Activated CD4-positive, alpha-beta T cell treated with anti-CD3 and anti-CD28 coated beads, Interleukin-2, amount 50 U/mL, for 24 hours (primary cell): ENCODE measurements at places on chromosomes 12 and 14.

- no peak for DNase-seq
Observed at GRCh38 chr14:78254911-78255461, 84.8 kb downstream of the NRXN3 start.

DNA sequence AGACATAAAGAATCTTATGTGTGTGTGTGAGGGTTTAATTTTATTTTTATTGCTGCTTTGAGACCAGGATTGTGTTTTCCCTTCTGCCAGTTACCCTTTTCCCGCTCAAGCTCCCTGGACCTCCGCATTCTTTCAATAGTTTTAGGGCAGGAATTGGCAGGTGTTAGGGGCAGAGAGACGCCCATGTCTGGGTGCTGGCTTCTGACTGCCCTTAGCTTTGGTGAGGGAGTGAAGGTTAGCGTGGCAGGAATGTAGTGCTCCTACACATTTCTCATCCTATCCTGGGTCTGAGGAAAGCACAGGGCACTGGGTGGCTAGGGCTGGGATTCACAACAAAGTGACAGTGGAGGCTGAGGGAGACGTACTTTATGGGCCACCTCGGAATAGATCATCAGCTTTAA, 428.1 kb downstream of the ZFP36L1 start:
- DNase-seq = no peak

DNA sequence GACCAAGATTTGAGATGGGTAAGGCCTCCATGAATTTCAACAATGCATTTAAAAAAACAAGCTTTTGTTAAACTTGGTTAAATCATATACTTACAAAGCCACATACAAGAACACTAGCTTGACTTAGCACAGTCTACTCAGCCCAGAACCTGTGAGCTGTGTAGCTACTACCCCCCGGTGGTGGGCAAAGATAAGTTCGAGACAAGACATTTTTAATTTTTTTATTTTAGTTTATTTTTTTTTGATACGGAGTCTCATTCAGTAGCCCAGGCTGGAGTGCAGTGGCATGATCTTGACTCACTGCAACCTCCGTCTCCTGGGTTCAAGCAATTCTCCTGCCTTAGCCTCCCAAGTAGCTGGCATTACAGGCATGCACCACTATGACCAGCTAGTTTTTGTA, 3.7 kb upstream of the NECAP1 start:
- DNase-seq = peak; percentile 55

DNA sequence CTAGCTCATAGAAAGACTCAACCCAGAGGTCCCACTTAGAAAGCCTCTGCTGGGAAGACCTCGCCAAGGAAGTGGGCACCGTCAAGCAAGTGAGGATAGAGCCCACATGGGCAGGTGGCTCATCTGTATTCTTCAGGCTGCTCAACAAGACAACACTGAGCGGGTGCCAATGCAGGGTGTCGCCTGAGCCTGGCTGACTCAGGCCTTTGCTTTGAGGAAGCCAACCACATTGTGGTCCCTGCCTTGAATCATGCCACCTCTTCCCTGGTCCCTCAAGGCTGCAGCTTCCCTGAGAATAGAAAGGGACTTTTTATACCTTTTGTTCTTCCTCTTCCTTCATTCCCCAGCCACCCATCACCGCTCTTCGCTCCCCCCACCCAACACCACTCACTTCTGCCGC, 2.1 kb upstream of the RNASE13 start:
- DNase-seq = no peak

DNA sequence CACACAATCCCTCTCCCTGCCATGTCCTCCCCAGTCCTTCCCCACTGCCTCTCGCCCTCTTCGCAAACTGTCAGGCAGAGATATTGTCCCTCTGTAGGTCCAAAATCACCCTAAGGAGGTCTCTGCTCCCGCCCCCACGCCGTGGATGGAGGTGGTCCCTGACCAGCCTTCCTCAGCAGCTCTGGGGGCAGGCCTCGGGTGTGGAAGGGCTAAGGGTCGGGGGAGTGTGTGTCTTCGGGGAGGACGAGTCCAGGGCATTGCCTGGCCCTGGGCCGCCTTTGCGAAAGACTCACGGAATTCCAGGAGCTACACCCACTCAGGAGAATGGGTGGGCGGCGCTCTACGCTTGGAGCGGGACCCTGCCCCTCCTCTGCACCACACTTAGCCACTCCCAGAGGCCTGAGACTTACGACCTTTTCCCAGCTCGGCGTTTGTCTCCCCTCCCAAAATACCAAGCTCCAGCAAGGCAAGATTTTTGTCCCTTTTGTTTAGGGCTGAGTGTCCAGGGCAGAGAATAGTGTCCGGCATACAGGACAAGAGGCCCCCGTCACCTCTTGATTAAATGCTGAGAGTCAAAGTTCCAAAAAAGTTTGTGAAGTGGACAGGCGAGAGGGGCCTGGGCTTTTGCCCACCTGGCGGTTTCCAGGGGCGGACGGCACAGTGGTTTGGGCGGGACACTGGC, 881 bp downstream of the PYGL start:
- no peak for DNase-seq

DNA sequence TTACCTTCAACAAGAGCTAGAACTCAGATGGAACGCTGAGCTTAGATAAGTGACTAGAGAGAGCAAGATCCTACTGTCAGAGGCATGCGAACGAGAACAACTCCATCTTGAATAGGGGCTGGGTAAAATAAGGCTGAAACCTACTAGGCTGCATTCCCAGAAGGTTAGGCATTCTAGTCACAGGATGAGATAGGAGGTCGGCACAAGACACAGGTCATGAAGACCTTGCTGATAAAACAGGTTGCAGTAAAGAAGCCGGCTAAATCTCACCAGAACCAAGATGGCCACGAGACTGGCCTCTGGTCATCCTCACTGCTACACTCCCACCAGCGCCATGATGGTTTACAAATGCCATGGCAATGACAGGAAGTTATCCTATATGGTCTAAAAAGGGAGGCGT, 59.6 kb upstream of the PLEKHG3 start:
- no peak for DNase-seq

DNA sequence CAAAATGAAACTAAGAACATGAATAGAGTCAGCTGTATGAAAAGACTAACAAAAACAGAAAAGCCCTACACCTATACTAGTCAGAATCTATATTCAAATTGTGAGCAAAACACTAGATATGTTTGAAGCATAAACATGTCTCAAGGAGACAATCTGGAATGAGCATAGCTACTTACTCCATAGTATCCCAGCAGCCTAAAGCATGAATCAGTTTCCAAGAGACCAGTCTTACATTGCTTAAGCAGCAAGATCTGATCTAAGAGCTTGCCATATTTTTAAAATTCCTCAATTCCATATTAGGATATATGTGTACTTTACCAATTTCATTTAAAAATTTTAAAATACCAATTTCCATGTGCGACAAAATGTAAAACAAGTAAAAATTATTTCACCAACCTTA, 7.7 kb downstream of the CAPS2 start:
- DNase-seq = no peak

GRCh38 chr12:6952121-6952862, 1.1 kb downstream of the PTPN6 start:
- no peak for DNase-seq
